ENCODE measurements at places on chromosomes 7 and 10.

GRCh38 chr10:8352171-8353075 lies 297.9 kb downstream of the GATA3 start:
- no peak for DNase-seq

GRCh38 chr7:44309271-44310091 lies 15.9 kb downstream of the CAMK2B start:
- no peak for DNase-seq

- DNase-seq = no peak
Observed at GRCh38 chr7:158399762-158400161, 187.9 kb downstream of the PTPRN2 start.

DNA sequence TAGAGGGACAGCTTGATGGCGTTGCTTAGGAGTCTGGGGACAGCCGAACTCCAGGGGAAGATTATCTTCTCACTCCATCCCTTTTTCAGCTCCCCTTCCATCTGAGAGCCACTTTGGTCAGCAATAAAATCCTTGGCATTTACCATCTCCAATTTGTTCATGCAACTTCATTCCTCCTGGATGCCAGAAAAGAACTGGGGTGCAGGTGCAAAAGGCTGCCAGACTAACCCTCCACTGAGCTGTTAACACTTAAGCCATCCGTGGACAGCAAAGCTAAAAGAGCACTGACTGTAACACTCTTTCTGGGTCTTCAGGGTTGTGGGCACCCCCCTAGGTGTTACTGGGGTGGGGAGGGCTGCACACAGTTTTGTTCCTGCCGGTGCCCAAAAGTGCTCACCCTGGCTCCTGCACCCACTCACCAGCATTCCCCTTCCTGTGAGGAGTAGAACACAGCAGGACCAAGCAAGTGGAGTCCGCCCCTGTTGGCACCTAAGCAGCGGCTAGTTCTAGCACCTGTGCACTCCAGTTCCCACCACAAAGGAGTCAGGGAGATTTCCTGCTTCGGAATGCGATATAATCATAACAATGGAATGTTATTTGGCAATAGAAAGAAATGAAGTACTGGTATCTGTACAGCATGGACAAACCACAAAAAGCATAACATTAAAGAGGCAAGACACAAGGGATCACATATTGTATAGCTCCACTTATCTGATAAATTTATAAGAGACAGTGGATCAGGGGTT lies 95.1 kb downstream of the NPY start:
- no peak for DNase-seq

- no peak for DNase-seq
Observed at GRCh38 chr10:59279476-59279875, 82.9 kb downstream of the FAM13C start.

DNA sequence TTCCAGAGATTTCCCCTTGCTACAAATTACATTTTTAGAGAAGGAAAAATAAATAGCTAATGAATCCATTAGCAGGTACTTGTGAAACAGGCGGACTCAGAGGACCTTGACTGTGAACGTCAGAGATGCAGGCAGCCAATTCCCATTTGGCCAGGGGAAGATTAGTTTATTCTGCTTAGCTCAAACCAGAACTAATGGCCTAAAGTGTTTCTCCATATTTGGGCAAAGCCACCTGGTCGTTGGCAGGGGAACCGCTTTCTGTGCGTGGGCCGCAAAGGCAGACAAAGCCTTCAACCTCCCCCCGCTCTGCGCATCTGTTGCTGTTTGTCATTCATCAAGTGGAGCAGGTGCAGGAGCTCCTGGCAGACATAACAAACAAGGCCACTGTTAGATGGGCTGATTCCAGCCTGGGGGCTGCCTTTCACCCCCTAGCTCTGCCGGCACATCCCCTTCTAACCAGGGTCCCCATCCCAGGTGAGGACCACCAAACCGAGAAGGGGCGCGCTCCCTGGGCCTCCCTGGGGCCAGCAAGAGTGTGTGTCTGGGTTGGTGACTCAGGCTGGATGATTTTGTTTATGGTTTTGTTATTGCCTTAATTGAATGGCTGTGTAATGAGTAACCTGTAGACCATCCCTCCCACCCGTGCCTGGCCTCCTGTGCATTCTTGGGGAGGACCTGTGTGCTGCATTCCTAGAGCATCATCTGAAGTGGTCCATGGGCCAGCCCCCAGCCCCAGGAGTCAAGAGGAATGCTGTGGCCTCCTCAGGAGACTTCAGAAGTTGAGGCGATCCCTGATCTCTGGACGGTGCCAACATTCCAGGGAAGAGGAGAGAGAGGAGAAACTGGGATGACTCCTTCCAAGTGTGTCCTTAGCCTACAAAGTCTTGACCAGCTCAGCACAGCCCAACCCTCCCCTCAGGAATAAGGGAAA lies 14.5 kb upstream of the CPA1 start:
- peak; percentile 99 for DNase-seq

GRCh38 chr10:70306886-70307520 lies 23.2 kb upstream of the NPFFR1 start:
- DNase-seq = no peak

- DNase-seq = no peak
Observed at GRCh38 chr10:92003258-92003657, 79.7 kb downstream of the BTAF1 start.

GRCh38 chr7:561631-562373 lies 42.2 kb upstream of the PDGFA start:
- no peak for DNase-seq

DNA sequence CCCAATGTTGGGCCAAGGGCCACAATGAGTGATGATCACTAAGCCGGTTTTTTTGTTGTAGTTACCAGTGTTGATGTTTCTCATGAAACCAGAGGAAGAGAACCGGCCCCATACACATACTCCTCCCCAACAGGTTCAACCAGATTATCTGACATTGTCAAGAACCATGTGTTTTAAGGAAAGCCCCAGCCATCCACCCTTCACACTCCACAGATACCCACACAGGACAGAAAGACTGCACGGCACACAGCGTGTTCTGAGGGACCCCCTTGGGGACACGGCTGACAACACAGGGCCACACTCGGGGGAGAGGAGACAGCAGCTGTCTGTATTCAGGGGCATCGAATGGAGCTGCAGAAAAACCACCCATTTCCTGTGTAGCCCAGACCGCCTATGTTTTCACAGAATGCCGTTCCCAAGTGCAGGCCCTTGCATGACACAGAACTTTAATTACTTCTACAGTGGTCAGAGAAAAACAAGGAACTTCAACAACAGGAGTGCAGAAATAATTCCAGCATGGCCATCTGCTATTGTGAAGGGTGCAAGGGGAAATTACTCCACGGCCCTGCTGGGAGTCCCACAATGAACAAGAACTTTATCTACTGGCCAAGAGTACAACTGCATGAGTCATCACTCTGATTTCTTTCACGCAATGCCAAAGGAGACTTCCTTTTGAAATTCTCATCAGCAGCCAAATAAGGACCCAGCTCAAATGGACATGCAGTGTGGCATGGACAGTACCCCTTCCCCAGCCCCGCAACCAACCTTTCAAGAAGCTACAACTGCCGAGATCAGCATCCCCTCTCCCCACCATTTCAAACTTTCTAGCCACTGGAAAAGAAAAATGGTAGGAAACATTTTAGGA lies 2.3 kb downstream of the KLF6 start:
- DNase-seq = no peak
